Cardiac septum (tissue), 1 donor: ENCODE measurements at places on chromosomes 11 and 22. TPM values are rescaled to one million over a fixed set of nuclear protein-coding genes. Genes with fewer than 3 reads are reported as not detected.

GRCh38 chr11:112364962-112365481 lies 104.4 kb upstream of the PLET1 start:
- no peak for DNase-seq

DNA sequence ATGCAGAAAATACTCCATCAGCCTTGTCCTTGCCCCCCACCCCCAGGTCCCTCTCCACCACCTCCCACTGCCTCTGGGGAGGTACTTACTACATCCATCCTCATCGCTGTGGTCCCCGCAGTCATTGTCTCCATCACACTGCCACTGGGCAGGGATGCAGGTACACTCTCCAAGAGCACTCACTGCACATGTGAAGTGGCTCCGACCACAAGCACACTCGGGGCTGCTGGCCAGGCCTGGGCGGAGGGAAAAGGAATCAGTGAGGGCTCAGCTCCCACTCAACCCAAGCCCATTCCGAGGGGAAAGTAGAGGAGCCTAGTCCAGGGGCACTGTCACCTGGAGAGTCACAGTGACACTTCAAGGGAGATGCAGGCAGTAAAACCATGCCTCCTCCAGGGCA lies 15.7 kb downstream of the LRP4 start:
- no peak for DNase-seq

DNA sequence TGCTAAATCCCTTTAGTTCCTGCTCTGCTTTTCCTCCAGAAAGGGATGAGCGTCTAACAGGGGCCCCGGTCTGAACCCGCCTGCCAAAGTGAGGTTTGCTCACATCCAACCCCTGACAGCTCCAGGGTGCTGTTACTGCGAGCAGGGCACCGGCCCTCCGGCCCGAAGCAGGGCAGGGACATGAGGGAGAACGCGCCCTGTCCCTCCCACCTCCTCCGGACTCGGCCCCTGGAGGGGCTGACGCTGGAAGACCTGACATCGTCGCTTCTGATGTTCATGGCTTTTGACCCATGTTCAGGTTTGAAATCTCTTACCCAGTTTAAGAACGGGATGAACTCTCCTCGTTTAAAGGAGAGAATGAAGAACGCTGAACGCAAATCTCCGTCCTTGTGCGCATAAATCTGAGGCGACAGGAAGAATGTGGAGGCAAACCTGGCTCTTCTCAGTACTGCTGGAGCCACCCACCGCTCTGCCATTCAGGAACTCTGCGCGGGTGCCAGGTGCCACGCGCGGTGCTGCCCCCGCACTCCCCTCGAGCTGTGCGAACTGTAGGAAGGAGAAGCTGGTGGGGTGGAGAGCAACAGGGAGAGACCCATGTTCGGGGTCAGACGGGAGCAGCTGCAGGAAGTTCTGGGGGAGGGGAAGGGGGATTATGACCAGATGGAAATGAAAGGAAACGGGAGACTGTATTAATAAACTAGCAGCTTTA lies 826 bp upstream of the EEF1G start:
- DNase-seq: no peak

GRCh38 chr11:130389335-130389935 lies 39.0 kb downstream of the ADAMTS8 start:
- DNase-seq: no peak

DNA sequence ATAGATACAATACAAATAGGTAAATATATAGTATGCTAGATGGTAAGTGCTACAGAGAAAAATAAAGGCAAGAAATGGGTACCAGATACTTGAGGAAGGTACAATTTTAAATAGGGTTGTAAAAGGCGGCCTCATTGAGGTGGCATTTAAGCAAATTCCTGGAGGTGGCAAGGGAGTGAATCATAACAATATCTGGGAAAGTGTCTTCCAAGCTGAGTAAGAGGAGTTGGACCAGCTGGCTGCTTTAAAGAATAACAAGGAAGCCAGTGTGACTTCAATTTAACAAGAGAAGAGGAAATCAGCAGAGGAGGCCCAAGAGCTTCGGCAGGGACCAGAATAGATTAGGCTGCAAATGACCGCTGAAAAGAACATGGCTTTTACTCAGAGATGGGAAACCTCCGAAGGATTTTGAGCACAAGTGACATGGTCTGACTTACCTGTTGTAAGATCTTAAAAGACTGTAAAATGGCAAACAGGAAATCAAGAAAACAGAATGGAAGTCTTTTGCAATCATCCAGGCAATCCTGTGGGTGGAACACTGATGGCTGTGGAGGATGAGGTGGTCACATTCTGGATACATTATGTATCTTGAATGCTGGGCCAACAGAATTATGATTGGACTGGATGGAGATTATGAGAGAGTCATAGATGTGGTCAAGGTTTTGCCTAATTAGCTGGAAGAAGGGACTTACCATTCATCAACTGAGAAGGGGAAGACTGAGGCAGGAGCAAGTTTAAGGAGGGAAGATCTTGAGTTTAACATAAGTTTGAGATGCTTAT lies 77.2 kb downstream of the RDX start:
- no peak for DNase-seq

Gene OPCML
- total RNA-seq: 0.27 TPM
